ENCODE measurements at places on chromosomes 5 and 9.

GRCh38 chr5:116032991-116033390 is 719 bp downstream of the ARL14EPL start:
- no peak for DNase-seq

DNA sequence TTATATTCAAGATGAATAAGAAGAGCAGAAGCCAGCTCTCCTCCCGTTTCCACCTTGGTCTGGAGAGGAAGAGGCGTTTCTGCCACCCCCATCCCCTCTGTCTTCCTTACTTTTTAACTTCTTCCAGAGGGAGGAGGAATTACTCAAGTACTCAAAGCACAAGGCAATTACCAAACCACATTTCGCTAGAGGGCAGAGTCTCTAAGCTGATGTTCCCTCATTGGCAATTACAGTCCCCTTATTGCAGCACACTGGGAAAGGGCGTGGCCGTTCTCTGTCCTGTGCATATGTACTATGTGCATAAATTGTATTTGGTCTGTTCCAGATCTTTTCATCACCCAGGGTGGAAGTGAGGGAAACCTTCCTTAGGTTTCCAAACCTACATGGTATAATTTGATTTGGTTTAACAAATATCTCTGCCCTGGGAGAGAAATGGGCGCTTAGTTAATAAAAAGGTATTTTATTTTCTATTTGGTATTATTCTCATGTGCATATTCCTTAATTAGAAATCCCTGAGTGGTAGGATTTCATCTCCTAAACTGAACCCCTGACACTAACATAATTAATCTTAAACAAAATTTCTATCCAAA is 29.8 kb upstream of the ALDOB start:
- DNase-seq = no peak

DNA sequence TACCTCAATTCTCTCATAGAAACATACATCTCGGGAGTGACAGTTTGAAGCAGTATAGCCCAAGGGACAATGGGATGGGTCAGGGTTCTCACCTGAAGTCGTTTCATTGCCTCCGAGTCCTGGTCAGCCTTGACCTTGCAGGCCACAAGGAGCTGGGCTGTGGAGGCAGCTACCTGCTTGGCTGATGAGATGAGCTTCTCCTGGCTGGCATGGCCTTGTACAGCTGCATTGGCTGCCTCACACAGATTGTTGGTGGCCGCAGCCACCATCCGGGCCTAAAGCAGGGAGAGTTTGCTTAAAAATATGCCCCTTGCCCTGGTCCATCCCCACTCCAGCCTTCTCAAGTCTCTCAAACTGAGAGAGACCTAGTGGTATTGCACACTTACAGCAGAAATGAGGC is 8.5 kb upstream of the TPM2 start:
- no peak for DNase-seq

DNA sequence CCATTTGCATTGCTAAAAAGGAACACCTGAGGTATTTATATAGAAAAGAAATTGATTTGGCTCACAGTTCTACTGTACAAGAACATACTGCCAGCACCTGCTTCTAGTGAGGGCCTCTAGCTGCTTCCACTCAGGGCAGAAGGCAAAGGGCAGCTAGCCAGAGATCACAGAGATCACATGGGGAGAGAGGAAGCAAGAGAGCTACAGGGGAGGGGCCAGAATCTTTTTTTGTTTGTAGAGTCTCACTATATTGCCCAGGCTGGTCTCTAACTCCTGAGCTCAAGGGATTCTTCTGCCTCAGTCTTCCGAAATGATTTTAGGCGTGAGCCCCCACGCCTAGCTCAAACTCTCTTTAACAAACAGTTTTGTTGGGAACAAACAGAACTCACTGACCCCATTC is 6.1 kb downstream of the SLCO4C1 start:
- no peak for DNase-seq

DNA sequence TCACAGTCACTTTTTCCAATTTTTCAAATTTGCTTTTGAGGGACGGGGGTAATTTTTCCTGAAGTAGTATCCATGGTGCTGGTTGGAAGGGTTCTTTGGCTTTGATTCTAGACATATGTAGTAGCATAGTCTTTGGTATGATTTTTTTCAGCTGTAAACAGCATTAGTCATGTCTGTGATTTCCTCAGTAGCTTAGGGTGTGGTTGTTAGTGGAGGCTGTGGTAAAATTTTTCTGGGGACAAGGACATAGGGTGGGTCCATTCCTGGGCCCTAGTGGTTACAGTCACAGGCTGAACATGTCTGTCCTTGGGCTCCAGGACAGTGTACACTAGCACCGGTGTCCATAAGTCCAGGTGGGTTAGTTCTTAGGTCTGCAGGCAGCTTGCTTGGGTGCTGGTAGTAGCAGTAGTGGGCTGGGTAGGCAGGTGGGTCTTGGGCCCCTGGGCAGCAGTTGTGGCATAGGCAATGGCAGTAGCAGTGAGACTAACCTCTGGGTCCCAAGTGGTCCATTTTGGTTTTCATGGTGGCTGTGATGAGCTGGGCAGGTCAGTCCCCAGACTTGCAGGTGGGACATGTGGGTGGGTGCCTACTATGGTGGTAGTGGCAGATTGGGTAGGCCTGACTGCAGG is 100.0 kb upstream of the CXCL14 start:
- DNase-seq = no peak

DNA sequence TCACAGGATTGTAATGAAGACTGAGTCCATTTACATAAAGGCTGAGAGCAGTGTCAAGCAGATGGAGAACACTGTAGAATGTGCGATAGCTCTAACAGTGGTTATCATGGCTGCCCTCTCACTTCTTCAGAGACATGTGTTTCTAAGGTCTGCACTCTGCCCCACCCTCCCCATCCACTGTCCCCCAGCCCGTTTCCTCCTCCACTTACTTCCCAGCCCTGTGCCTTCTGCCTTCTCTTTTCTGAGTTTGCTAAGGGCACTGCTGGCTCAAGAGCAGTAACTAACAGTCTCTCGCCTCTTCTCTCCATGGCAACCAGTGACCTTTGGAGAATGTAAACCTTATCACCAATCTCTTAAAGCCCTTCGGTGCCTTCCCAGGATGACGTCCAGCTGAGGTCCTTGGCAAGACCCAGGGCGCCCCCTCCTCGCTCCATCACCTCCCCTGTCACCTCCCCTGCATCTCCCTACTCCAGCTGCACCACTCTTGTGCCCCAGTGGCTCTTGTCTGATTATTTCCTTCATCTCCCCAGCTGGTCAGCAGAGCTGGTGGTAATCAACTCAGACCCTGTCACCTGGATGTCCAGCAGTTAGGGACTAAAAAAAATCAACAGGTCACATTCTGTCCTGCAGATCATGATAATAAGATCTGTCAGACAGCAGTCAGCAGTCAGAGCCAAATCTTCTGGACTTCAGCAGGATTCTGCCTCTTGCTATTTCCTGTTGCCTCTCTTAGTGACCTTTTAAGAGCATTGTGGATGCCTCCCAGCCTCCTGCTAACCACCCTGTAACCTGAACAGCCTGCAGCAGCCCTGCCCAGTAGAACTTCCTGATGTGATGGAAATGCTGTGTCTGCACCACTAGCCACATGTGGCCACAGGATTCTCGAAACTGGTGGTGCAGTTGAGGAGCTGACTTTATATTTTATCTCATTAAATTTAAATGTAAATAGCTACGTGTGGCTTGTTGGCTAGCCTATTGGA is 9.0 kb downstream of the FXN start:
- DNase-seq = no peak

- DNase-seq = no peak
Observed at GRCh38 chr5:59423021-59423420, 470.5 kb downstream of the PDE4D start.

GRCh38 chr5:74314906-74315305 is 325.6 kb downstream of the ENC1 start:
- no peak for DNase-seq

GRCh38 chr5:60208716-60209115 is 315.2 kb upstream of the PDE4D start:
- DNase-seq = no peak

- DNase-seq = no peak
Observed at GRCh38 chr5:37722236-37723161, 117.3 kb downstream of the GDNF start.

GRCh38 chr5:125295405-125295872 is 549.0 kb upstream of the ZNF608 start:
- DNase-seq = no peak

DNA sequence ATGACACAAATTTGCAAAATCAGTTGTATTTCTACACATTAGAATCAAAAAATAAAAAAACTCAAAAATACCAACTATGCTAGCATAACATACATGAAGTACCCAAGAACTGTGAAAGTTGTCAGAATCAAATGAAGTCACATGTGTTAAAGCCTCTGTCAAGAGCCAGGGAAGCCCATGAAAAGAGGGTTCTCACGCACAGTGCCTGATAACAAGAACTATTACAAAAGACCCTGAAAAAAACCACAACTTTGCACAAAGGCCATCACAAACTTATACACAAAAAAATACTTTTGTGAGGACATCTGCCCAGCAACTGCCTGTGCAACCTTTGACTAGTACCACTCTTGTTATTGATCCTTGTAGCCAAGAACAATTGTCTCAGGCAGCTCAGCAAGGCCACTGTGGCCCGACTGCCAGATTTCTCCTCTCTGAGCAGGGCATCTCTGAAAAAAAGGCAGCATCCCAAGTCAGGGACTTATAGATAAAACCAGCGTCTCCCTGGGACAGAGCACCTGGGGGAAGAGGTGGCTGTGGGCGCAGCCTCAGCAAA is 28.9 kb upstream of the HNRNPA0 start:
- DNase-seq = no peak

- DNase-seq = no peak
Observed at GRCh38 chr5:142952229-142952628, 182.1 kb downstream of the ARHGAP26 start.

GRCh38 chr5:145723516-145723915 is 111.6 kb downstream of the PRELID2 start:
- DNase-seq = no peak

DNA sequence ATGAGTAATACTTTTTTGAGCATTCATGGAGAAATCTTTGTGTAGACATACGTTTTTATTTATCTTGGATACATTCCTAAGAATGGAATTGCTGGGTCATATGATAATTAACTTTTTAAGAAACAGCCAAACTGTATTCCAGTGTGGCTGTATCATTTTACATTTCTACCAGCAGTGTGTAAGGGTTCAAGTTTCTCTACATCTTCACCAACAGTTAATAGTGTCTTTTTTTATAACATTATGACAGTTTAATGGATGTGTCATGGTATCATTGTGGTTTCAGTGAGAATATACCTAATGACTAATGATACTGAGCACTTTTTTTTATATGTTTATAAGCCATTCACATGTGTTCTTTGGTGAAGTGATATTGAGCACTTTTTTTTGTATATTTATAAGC is 52.4 kb downstream of the NIPBL start:
- DNase-seq = no peak

GRCh38 chr9:93659837-93660177 is 83.4 kb downstream of the PHF2 start:
- no peak for DNase-seq

- no peak for DNase-seq
Observed at GRCh38 chr9:136527721-136528710, 17.8 kb downstream of the NOTCH1 start.

DNA sequence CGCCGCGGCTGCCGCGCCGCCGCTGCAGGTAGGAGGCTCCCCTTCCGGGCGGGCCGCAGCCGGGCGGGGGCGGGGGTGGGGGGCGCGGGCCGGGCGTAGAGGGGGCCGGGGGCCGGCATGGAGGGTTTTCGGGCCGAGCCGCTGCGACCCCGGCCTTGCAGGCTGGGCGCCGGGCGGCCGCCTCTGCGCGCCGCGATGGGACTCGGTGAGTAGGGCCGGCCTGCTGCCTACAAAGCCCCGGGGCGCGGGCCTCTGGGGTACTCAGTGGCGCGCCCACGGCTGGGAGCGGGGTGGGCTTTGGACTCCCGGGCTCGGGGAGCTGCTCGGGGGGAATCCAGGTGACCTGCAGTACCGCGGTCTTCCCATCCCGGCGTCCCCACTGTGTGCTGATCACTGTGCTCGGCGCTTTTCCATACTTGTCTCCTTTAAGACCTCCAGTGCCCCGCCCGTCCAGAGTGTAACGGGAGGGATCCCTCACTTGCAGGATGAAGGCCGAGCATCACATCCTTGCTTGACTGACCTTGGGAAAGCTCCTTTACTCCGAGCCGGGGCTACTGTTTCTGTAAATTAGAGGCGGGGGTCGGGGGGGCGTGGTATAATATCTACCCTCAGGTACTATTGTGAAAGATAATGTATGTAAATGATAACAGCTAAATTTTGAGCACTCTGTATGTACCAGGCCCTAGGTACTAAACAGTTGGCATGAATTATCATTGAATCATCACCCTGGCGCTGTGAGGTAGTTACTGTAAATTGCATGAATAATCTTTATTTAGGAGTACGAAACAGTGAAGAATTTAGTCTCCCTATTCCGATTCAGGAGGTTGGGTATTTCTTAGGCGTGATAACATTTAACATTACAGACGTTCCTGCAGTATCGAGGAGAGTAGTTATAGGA is 672 bp downstream of the MSANTD3 start:
- no peak for DNase-seq

- DNase-seq = no peak
Observed at GRCh38 chr9:134981829-134982228, 64.1 kb upstream of the FCN1 start.

DNA sequence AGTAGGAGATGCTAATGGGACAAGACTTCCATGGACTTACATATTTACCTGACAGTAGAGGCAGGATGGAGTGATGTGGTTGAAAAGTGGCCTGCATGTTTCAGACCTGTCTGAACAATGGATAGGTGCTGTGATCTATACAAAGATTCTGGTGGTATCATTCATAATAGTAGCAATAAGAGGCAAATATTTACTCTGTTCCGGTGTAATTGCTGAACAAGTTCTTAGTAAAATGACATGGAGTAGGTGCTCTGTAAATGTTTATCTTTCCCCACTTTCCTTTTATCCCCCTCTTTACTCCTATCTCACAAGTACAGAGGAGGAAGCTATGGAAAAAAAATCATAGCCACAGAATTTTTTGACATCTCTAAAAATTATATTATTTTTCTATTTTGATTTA is 159.0 kb upstream of the SLC12A2 start:
- no peak for DNase-seq

DNA sequence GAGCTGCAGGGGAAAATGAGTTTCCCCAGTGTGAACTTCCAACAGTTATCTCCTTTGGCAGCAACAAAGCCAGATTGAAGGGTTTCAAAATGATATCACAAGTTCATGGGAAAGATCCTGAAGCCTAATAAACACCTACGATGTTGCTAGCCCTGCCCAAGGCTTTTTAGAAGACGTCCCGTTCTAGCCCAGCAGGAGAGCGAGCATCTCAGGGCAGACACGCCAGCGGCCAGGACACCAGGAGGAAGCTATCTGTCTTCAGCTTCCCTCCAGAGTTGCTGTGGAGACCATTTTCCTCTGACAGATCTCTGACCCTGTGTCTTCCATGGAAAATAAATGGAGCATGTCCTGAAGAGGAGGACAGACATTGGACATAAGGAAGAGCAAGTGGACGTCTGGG is 98.4 kb downstream of the FBXO38 start:
- no peak for DNase-seq

- DNase-seq = no peak
Observed at GRCh38 chr5:68957591-68957990, 136.2 kb upstream of the SLC30A5 start.

DNA sequence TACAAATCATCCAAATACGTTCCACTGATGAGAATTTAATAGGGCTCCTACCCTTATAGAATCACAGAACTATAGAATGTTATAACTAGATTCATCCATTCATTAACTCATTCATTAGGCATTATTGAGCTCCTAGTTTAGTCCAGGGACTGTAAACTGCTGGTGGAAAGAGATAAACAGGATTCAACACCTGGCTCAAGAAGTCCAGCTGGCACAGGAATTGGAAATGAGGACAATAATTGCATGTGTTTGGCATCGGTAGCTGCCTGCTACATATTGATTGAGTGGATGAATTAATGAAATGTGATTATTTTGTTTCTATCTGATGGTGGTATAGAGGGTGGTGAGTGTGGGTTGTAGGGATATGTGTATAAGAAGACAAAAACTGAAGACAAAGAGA is 100.8 kb upstream of the TLE1 start:
- no peak for DNase-seq

Measured in activated effector memory CD4-positive, alpha-beta T cell treated with Interleukin-2 at 50 U/mL for 16 hours (primary cell).